ENCODE measurements at places on chromosomes 2 and 18.

GRCh38 chr2:20665243-20666004 lies 1.5 kb upstream of the GDF7 start:
- no peak for DNase-seq

DNA sequence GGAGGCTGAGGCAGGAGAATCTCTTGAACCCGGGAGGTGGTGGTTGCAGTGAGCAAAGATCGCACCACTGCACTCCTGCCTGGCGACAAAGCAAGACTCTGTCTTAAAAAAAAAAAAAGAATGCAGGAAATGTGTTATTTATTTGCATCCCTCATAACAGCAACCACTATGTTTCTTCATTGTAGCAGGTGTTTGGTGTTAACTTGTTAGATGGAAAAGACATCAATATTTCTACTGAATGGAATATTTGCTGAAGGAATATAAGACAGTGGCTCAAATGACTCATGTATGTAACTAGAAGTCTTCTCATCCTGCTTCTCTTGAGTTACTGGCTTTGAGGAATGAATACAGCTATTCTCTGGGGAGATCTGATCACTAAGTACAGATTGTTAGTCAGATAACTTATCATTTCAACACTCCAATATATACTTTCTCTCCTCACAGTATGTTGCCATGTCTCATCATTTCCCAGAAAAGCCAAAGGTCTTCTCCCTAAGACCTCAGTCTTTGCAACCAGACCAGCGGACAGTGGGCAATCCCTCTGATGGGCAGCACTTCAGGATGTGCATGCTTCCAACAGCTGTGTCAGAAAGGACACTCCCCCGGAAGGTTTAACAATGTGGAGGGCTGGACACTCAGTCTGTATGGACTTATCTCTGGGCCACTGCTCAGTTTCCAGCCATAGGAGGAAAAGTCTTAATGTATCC lies 104.4 kb upstream of the STK17B start:
- DNase-seq, result no peak

DNA sequence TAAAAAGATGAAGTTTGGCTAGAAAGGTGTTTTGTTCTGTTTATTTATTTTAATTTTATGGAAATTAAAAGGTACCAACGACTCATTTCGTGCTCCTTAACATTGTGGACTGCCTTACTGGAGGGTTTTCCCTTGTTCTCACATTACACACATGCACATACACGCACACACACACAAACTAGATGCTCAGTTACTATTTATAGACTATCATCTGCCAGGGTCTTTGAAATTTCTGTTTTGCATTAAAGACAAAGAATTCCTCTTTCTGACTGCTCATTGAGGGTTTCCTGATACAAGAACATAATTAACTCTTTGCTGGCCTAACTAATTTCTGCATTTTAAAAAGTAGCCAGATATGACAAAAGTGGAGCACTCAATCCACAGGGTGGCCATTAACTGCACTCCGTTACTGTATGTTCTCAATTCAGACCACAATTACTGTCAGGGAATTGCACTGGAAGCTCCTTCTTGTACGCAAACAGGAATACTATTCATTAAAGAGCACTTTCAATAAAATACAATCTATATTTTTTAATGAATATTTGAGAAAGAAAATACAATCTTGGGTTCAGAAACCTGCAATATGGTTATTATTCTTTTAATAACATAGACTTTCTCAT lies 366.9 kb upstream of the GALNT5 start:
- DNase-seq, result no peak

DNA sequence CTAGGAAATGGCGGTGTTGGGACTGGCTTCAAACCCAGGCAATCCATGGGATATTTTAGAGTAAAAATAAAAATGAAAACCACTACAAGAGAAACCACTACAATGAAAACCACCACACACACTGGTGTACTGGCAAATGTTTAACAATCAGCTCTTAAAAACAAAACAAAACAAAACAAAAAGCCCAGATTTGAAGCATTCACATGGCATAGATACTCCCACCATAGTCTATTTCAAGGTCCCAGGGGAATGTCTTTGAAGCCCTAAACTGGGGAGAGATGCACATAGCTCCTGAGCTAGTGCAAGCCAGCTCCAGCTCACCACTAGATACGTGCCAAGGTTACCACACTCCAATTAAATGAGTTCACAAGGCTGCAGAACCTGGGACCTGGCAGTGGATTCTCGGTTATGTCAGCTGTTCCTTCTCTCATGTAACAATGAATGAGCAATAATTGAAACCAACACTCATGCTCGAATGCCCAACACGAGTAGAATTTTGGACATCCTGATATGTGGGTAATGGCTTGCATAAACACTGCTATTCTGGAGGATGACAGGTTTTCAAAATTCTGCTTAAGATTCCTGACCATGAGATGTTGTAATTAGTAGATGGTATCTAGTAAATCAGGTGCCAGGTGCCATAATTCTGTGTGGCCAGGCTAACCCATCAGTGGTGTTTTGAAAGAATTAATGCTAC lies 102.2 kb downstream of the OSBPL6 start:
- DNase-seq, result no peak

DNA sequence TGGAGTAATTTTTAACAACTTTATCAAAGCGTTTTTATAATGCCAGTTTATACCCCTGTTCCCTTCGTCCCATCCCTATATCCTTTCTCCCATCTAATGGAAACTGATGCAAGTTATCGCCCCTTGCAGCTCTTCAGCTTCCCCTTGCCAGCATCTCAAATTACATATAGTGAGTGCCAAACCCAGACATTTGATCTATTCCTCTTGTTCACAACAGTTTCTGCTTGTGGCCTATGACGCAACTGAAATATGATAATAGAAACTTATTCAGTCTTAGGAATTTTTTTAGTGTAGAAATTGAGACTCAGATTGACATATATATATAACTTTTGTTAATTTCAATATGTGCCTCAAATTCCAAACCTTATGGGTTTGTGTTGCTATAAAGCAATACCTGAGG lies 562.2 kb upstream of the VWC2L start:
- no peak for DNase-seq

DNA sequence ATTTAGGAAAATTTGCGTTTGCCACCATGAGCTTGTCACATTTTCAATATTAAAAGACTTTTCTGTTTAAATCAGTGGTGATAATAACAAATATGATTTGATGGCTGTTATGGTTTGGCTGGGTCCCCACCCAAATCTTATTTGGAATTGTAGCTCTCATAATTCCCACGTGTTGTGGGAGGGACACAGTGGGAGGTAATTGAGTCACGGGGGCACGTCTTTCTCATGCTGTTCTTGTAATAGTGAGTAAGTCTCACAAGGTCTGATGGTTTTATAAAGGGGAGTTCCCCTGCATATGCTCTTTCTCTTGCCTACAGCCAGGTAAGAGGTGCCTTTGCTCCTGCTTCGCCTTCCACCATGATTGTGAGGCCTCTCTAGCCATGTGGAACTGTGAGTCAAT lies 83.4 kb upstream of the RGPD4 start:
- no peak for DNase-seq

DNA sequence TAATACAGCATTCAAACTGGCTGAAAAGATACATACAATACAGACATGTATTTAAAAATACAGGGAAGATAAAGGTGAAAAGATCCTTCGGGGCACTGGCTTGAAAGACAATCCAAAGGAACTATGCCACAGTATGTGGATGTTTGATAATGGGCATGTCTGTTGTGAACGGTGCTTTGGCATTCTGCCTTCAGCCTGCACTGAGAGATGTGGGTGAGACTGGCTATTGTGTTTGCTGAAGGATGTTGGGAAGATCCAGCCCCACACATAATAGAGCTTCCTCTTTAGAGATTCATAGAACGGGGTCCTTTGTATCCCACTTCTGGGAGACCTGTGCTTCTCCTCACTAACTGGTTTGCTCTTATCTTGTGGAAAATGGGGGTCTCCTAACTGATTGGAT lies 65.1 kb upstream of the CXCR4 start:
- DNase-seq, result no peak

GRCh38 chr2:3040496-3041140 lies 337.0 kb downstream of the EIPR1 start:
- no peak for DNase-seq

GRCh38 chr2:108363908-108364225 lies 13.9 kb upstream of the SULT1C4 start:
- DNase-seq, result no peak

DNA sequence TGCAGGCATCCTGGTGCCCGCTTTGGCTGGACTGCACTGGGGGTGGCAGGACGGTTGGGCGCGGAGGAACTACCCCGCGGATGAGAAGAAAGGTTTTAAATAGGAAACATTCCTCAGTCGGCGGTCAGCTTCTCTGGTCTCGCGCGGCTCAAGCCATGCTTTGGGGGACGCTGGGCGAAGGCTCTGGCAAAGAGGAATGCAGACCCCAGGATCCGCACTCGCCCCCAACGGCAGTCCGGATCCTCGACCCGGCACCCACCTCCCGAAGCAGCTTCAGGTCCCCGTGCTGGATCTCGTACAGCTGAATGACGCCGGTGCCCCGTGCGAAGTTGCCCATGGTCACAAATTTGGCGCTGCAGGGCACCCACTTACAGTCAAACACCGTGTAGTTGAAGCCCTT lies 686 bp upstream of the PNO1 start:
- DNase-seq, result no peak

DNA sequence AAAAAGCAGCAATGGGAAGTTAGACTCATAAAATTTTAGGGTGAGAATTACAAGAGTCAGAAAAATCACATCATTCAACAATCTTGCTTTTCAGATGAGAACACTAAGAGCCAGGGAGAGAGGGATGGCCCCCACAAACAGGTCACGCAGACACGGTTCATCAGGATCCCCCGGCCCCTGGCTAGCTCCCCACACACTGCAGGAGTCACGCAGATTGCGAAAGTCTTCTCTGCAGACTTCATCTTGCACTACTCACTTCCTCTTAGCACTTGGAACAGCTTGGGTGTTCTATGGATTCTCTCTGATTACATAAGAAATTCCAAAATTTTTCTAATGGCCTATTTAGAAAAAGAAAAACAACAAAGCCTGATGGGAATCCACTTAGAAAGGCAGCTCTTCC lies 21.6 kb upstream of the SULT1C2 start:
- no peak for DNase-seq

DNA sequence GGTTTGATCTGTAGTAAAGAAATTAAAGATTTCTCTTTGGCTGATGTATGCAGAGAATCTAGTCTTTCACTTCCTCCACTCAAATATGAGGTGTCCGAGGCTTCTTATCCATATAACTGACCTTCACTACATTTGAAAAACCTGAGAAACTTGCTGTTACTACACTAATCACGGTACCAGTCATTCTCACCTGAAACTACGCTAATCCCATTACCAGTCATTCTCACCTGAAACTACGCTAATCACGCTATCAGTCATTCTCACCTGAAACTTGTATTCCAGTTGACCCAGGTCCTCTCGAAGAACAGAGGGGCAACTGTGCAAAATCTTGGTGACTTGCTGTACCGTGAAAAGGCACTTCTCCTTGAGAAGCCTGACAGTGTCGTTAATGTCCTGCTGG lies 5.1 kb downstream of the MTERF4 start:
- DNase-seq, result no peak

DNA sequence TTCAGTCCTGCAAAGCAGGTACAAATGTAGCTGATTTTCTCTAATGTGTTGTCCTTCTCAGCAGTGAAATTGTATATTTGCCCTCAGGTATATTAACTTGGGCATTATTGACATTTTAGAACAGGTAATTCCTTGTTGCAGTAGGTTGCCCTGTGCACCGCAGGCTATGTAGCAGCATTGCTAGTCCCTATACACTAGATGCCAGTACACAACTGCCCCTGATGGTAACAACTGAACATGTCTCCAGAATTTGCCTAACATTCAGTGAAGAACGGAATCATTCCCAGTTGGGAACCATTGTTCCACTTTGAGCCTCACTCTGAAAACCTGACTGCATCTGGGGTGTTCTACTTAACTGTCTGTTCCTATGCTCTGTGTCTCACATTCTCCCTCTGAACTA lies 23.1 kb upstream of the TFPI start:
- no peak for DNase-seq

DNA sequence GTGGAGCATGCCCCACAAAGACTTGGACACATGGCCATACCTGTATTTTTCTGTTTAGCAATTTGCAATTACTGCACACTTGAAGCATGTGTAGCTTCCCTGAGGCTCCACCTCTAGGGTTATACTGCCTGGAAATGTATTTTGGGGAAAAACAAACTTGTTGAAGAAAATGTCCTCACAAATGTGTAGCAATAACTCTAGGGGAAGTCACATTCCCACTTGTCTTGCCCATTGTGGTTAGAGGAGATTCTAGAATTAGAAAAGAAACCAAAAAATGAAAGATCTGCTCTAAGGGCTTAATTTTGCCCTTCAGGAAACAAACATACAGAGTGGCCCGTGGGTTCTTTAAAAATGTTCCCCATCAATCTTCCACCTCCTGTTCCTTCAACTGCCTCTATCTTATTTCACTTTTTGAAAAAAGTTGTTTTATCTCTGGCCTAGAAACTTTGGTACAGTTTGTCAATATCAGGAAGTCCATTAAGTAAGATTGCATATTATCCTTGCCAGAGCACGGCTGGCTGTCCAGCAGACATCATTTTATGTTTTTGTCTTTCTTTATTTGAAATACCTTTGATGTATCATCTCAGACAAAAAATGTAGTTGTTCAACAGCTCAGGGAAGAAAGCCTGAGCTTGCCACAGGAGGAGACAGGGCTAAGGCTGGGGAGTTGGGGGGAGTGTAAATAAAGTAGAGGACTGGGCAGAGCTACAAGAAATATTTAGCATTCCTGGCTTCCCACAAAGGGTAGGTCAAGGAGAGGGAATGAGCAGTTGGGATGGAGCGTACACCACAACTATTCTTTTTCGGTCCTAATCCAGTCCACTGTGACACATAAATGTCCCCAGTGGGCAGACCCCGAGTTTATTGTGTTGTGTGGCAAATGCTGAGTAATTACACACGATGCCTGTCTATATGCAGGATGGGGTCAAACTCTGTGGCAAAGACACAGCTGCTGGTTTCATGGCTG lies 96.8 kb upstream of the CDC42EP3 start:
- no peak for DNase-seq

DNA sequence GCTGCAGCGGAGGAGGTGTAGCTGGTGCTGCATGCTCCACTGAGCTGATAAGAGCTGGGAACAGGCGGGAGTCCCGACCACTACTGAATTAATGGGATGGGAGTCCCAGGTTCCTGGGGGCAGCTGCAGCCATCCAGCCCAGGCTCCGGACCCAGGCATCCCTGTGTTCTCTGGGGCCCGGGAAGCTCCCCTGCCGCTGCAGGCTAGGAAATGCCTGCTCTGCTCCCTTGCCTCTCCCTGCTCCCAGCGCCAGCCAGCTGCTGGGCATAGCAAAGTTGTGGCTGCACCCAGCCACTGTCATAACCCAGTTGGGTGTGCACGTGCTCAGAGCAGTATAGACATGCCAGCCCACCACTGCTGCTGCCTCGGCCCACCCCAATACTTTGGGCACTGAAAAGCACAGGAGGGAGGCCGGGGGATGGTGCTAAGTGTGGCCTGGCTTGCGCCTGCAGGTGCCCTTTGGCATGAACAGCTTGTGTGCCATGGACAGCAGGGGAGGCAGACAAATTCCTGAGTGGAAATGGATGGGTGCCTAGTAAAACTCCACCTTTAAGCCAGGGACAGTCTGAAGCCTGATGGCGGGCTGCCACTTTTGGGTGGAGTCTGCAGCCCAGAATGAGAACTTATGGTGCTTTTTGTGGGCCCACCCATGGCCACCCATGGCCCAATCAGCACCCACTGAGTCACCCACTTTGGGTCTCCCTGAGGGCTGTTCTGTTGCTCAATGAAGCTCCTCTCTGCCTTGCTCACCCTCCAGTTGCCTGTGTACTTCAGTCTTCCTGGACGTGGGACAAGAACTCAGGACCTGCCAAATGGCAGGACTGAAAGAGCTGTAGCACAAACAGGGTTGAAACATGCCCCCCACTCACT lies 219.3 kb upstream of the TMEFF2 start:
- DNase-seq, result no peak

- no peak for DNase-seq
Observed at GRCh38 chr2:231450548-231450989, 13.7 kb downstream of the NCL start.

GRCh38 chr18:36348971-36349417 lies 51.5 kb downstream of the FHOD3 start:
- DNase-seq, result no peak
